ENCODE measurements at places on chromosomes 1 and 21. TPM values are rescaled to one million over a fixed set of nuclear protein-coding genes. Genes with fewer than 3 reads are reported as not detected.

The ESPN gene
- total RNA-seq, result 0.50 TPM

The DISC1 gene
- total RNA-seq, result 0.27 TPM

The PTAFR gene
- 0.10 TPM for total RNA-seq

The MROH9 gene
- total RNA-seq, result not detected

The TNFRSF25 gene
- 3.3 TPM for total RNA-seq

The C1orf141 gene
- total RNA-seq, result not detected

The HES5 gene
- total RNA-seq, result not detected

The NMNAT1 gene
- total RNA-seq, result 2.4 TPM

The TMEM51 gene
- total RNA-seq, result 38.6 TPM

The SPRR3 gene
- total RNA-seq, result not detected

The HORMAD1 gene
- total RNA-seq, result 9.7 TPM

The RIMKLA gene
- 0.27 TPM for total RNA-seq

The B3GALT5 gene
- 0.19 TPM for total RNA-seq

The LRRC39 gene
- not detected for total RNA-seq

The DAB1 gene
- total RNA-seq, result not detected
